ENCODE measurements at places on chromosomes 6 and 20. TPM values are rescaled to one million over a fixed set of nuclear protein-coding genes. Genes with fewer than 3 reads are reported as not detected.
A peak's percentile ranks its signal among the peaks of the same experiment; 100 is the strongest.

The PKIB gene
- total RNA-seq = 24.6 TPM

The MATN4 gene
- total RNA-seq = 2.2 TPM

The CST2 gene
- not detected for total RNA-seq

GRCh38 chr6:4661391-4661790, 114.8 kb upstream of the CDYL start:
- peak; percentile 30 for DNase-seq

DNA sequence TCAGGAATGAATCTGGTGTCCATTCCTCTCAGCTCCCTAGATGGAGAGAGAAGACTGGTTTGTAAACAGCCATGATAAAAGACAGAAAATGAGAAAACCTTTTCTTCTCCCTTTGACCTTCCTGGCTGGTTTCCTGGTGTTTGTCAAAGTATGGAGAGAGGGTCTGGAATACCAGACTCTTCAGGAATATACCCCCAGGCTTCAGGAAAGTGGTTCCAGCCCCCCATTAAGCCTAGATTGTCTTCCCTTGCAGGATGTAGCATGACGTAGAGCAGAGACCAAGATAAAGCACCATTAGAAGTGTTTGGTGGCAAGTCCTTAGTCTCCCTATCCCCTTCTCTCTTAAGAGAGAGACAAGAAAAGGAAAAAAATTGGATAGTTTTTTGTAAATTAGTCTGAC, 51.1 kb downstream of the EIF2S2 start:
- no peak for DNase-seq
